IPS-NIHi11 (cell line): ENCODE measurements at places on chromosomes 3 and 15.

DNA sequence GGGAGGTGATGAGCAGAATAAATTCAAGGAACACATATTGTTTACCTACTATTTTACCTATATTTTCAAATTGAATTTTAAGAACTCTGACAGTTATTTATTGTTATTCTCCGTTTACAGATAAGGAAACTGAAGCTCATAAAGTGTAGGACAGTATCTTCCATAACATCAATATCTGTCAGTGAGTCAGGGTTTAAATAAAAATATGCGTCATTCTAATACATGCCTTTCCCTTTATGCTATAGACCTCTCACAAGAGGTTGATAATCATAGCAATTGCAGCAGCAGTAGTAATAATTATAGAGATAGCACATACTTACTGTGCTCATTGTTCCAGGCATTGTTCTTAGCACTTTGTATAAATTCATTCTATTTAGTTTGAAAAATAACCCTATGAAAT lies 101.1 kb downstream of the EPHA6 start:
- no peak for DNase-seq

- no peak for DNase-seq
These were observed 17.9 kb downstream of the CDAN1 start for GRCh38 chr15:42719043-42719442.

- no peak for DNase-seq
These were observed 41.3 kb downstream of the EHHADH start for GRCh38 chr3:185212559-185212958.

DNA sequence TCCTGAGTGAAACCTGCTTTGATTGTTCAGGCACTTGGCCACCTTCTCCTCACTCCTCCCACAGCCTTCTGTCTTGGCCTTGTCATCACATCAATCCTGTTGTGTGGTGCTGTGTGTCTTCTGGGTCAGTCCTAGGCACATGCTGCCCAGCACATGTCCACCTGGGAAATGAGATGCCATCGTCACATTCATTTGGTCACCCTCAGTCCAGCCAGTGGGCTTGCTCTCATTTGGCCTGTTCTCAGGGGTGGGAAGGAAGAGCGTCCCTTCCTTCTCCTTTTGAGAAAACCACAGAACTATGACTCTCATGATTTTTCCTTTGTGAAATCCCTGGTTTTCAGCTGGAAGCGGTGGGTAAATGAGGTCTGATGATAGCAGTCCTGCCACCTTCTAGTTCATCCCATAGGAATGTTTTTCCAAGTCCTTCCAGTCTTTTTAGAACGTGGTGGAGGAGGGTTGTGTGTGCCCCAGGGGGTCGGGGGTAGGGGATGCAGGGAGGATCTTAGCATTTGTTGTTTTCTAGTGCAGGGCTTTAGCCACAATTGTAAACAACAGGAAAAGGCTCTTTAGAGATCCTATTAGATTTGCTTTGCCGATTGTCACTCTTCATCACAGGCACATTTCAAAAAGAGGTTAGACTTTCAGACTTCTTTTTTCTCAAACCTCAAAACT lies 8.4 kb upstream of the PLA1A start:
- DNase-seq = peak; percentile 40
